Stromal cell of bone marrow (primary cell): ENCODE measurements at places on chromosomes 4 and X.

DNA sequence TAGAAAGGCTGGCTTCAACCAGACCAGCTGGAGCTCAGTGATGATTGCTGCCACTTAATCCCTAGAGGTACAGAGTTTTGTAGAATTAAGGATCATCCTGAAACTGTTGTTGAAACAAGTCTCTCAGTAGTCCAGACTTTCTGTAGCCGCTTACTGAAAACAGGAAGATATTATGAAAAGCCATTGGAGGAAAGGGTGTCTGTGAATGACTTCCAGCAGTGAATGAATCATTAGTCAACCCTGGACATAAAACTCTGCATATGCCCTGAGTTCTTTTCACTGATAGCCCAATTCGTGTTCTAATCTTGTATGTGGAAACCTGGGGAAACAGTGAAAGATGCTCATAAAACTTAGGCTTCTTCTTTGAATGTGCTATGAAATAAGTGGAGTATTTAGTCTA is 14.8 kb downstream of the HOPX start:
- no peak for DNase-seq

- peak; percentile 31 for DNase-seq
Observed at GRCh38 chr4:38565271-38566199, 98.5 kb upstream of the KLF3 start.

- peak; percentile 9 for DNase-seq
Observed at GRCh38 chrX:80432863-80433262, 12.6 kb downstream of the TENT5D start.

- no peak for DNase-seq
Observed at GRCh38 chr4:137621056-137621455, 88.8 kb upstream of the PCDH18 start.

- DNase-seq: no peak
Observed at GRCh38 chrX:12240491-12240890, 102.2 kb downstream of the FRMPD4 start.

- no peak for DNase-seq
Observed at GRCh38 chr4:82594456-82594855, 32.7 kb upstream of the TMEM150C start.

DNA sequence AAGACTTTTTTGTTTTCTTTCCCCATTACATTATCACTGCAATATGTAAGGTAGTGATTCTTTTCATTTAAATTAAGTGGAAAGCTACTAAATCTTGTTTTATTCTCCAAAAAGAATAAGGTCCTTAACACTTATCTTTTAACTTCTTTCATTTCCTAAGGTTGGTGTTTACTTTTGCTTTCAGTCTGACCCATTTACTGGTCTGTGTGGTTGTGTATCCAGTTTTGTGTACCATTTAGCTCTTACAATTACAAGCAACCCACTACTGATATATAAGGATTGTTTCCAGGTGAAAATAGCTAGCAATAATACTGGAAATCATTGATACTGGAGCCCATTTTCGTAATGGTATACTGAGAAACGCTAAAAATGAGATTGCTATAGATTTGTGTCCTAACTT is 123.1 kb upstream of the CXorf66 start:
- no peak for DNase-seq

DNA sequence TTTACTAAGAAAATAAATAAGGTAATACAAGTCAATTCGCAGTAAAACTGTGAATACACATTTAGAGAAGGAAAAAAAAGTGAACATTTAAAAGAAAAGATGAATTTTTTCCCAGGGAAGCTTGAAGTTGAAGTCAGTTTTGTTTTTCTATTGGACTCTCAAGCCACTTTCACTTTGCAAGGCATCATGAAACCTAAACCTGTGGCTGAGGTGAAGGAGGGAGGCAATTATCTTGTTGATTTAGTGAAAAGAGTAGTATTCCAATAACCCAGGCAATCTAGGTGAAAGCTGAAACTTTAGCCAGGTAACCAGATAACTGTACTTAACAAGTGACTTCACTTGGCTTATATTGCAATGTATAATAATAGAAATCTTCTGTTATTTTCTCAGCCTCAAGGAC is 138.6 kb downstream of the HDX start:
- DNase-seq: no peak

GRCh38 chr4:27861381-27861787 is 1000.7 kb downstream of the STIM2 start:
- DNase-seq: no peak

DNA sequence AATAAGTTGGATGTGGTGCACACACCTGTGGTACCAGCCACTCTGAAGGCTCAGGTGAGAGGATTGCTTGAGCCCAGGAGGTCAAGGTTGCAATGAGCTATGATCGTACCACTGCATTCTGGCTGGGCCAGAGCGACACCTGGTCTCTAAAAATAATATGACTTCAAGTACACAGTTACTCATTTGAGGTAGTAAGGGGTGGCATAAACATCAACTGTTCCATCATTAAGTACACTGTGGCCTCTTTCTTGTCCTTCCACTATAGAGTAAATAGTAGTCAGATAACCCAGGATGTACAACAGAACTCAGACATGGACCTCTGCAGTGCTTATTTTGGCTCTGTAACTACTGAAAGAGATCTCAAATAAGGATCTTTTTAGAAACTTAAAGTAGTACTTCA is 10.6 kb downstream of the FAM9B start:
- no peak for DNase-seq

DNA sequence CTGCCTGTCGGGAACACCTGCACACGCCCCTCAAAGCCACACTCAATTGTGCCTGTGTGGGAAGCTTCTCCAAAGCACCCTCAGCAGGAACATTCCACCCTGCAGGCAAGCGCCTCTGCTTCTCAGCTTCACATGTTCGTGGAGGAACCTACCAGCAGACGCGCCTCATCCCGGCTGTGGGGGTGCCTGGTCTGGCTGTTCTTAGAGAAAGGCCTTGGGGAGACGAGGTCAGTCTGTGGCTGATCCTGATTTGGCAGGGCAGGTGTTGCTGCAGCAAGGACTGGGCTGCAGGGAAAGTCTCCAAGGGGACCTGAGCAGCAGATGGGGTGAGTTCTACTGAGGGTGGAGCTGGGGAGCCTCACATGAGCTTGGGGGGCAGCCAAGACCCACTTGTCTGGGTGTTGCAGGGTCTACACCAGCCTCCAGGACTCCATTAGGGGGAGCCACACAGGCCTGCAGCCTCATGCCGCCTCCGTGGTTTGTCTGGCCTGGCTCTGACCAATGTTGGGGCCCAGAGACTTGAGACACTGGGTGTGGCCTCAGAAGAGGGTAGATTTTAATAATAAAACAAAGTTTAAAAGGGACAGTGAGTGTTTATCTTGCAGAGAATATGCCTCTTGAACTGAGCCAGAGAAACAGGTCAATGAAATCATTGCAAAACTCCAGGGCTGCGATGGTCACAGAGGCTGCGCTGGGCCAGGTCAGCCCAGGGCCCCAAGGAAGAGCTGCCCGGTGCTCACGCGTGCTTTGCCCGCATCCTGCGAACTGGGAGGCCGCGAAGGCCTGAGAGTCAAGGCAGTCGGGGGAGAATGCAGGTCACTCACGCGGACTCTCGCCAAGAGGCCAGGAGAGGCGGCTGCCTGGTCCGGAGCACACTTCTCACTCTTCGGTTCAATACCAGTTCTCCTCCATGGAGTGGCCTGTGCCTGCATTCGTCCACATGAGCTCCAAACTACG is 21.1 kb downstream of the RNF212 start:
- DNase-seq: no peak

DNA sequence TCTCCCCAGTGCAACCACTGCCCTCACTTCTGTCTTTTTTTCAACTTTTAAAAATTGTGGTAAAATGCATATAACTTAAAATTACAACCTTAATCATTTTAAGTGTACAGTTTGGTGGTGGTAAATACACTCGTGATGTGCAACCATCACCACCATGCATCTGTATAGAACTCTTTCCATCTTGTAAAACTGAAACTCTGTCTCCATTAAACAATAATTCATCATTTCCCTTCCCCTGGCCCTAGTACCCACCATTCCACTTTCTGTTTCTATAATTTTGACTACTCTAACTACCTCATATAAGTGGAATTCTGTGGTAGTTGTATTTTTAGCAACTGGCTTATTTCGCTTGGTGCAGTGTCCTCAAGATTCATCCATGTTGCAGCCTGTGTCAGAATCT is 6.8 kb upstream of the CTBP1 start:
- no peak for DNase-seq

GRCh38 chr4:184699941-184700340 is 34.0 kb downstream of the CENPU start:
- DNase-seq: no peak

GRCh38 chrX:79159800-79160199 is 15.3 kb downstream of the GPR174 start:
- no peak for DNase-seq

GRCh38 chrX:68832516-68833447 is 4.0 kb downstream of the EFNB1 start:
- DNase-seq: no peak

DNA sequence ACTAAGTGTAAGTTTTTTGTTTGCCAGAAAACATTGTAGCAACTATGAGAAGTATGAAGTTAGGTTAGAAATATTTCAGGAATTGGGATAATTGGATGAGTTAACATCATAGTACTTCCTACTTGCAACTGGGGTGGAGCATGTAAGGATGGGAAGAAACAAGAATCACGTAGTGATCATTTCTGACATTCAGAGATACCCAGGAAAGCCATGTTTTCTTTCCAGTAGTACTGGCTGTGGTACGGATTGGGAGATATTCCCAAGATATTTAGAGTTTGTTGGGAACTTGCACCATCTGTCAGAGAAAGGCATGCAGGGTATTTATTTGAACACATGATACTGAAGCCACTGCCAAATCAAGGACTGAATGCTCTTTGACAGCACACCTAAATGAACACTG is 87.6 kb upstream of the SLC4A4 start:
- no peak for DNase-seq

GRCh38 chr4:94551643-94552564 is 100.2 kb downstream of the PDLIM5 start:
- peak; percentile 44 for DNase-seq

DNA sequence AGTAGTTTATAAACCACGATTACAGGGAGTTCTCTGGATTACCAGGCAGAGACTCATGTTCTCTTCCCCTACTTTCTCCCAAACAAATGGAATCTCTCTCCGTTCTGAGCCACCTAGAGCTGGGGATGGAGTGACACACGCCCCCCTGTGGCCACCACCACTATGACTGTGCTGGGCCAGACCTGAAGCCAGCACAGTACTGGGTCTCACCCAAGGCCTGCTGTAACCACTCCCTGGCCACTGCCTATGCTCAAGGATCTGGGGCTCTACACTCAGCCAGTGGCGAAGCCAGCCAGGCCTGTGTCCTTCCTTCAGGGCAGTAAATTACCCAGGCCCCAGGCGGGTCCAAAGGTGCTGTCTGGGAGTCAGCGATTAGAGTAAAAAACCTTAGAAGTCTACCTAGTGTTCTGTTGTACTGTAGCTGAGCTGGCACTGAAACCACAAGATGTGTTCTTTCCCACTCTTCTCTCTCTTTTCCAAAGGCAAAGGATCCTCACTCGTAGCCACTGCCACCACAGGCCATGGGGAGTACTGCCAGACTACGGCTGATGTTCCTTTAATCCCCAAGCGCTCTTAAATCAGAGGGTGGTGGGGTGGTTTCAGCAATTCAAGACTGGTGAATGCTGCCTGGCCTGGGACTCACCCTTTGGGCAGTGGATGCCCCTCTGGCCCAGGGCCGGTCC is 412.2 kb upstream of the ARX start:
- DNase-seq: no peak

DNA sequence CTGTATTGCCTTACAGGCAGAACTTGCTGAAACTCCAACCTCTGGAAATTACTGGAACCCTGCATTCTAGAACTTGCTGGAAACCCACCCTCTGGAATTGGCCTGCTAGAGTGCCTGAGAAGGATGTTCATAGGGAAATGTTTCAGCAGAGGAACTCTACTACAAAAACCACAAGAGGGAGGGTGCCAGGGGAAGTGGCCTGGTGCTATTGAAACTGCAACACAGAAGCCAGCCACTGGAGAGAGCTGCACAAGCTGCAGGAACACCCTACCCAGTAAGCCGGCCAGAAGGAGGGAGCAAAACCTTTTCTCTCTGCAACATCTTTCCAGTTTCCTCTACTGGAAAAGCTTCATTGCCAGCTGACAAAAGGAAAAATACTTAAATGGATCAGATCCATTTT is 2.5 kb upstream of the BRWD3 start:
- no peak for DNase-seq

- no peak for DNase-seq
Observed at GRCh38 chrX:57573754-57574153, 18.1 kb upstream of the ZXDB start.

GRCh38 chrX:23732704-23733103 is 10.4 kb downstream of the ACOT9 start:
- DNase-seq: no peak

- DNase-seq: peak; percentile 68
Observed at GRCh38 chrX:3548765-3549391, 164.6 kb downstream of the PRKX start.

DNA sequence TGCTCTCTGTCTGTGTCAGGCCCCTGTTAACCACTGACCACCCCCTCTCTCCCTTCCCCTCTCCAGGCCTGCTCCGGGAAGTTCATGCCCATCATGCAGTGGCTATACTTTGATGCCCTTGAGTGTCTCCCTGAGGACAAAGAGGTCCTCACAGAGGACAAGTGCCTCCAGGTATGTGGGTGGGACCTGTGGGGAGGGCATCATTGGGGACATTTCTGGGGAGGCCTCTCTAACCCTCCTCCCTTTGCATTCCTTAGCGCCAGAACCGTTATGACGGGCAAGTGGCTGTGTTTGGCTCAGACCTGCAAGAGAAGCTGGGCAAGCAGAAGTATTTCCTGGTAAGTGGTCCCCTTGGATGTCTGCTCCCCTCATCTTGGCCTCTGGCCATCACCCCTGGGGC is 9.2 kb downstream of the UBA1 start:
- DNase-seq: no peak

- peak; percentile 38 for DNase-seq
Observed at GRCh38 chr4:157664726-157665125, 444.2 kb downstream of the GRIA2 start.

DNA sequence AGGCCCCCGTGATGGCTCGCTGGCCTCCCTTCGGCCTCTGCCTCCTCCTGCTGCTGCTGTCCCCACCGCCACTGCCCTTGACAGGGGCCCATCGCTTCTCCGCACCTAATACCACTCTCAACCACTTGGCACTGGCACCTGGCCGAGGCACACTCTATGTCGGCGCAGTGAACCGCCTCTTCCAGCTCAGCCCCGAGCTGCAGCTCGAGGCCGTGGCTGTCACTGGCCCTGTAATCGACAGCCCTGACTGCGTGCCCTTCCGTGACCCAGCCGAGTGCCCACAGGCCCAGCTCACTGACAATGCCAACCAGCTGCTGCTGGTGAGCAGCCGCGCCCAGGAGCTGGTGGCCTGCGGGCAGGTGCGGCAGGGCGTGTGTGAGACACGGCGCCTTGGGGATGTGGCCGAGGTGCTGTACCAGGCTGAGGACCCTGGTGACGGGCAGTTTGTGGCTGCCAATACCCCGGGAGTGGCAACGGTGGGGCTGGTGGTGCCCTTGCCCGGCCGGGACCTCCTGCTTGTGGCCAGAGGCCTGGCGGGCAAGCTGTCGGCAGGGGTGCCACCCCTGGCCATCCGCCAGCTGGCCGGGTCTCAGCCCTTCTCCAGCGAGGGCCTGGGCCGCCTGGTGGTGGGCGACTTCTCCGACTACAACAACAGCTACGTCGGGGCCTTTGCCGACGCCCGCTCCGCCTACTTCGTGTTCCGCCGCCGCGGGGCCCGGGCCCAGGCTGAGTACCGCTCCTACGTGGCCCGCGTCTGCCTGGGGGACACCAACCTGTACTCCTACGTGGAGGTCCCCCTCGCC is 3.0 kb downstream of the PLXNB3 start:
- DNase-seq: no peak

- DNase-seq: no peak
Observed at GRCh38 chr4:72569719-72570235, 756 bp upstream of the ADAMTS3 start.

GRCh38 chr4:48268956-48269860 is at the start of gene TEC:
TEC (minus strand) TSS chr4:48269838; CDS start chr4:48228614, 41,224 bp downstream.
- DNase-seq: no peak

GRCh38 chr4:119729835-119730670 is 101.4 kb upstream of the PDE5A start:
- peak; percentile 74 for DNase-seq
